Activated CD4-positive, alpha-beta T cell treated with anti-CD3 and anti-CD28 coated beads, Interleukin-2, amount 10 ng/mL, durations not matched to agents 7 days and 5 days (primary cell): ENCODE measurements at places on chromosomes 1 and 21. TPM values are rescaled to one million over a fixed set of nuclear protein-coding genes. Genes with fewer than 3 reads are reported as not detected.

DNA sequence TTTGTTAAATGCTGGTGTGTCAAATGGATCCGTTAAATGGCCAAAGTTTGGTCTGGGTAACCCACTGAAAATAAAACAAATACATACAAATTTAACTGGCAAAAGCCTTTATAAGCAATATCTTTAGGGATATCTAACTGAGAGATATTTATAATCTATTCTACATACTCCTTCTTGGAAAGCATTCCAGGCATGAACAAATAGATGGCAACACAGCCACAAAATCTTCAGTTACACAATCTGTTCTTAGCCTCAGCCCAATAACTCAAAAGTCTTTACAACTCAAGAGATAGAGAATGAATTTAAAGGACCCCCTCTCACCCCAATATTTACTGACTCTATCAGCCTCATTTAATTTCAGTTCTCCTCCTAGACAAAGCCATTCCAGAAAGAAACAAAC is 58.7 kb downstream of the NRDC start:
- H3K4me1 ChIP-seq, result no peaks in the 10 kb centered on the region
- H3K27ac ChIP-seq, result no peak overlapping the region
- H3K4me3 ChIP-seq, result no peak overlapping the region
- H3K27me3 ChIP-seq, result no peaks in the 10 kb centered on the region
- DNase-seq, result no peak
- peaks cover 30% of the 10 kb centered on the region for H3K36me3 ChIP-seq

ESRRG gene
- total RNA-seq, result not detected

DNA sequence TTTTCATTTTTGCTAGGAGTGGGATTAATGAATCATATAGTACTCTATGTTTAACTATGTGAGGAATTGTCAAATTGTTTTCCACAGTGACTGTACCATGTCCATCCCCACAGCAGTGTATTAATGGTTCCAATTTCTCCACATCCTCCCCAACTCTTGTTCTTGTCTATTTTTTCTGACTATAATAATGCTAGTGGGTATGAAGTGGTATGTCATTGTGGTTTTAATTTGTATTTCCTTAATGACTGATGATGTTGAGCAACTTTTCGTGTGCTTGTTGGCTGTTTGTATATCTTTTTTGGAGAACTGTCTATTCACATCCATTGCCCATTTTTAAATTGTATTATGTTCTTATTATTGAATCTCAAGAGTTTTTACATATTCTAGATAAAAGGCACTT is 10.0 kb upstream of the KPRP start:
- no peaks in the 10 kb centered on the region for H3K36me3 ChIP-seq
- no peak for DNase-seq
- H3K4me1 ChIP-seq, result no peaks in the 10 kb centered on the region
- H3K27ac ChIP-seq, result no peak overlapping the region
- H3K27me3 ChIP-seq, result peaks cover 23% of the 10 kb centered on the region

GRCh38 chr1:107750364-107750959 is 214.5 kb downstream of the VAV3 start:
- peak; percentile 40 for DNase-seq
- H3K27ac ChIP-seq, result no peak overlapping the region
- no peaks in the 10 kb centered on the region for H3K36me3 ChIP-seq
- no peaks in the 10 kb centered on the region for H3K4me1 ChIP-seq
- H3K27me3 ChIP-seq, result no peaks in the 10 kb centered on the region

DNA sequence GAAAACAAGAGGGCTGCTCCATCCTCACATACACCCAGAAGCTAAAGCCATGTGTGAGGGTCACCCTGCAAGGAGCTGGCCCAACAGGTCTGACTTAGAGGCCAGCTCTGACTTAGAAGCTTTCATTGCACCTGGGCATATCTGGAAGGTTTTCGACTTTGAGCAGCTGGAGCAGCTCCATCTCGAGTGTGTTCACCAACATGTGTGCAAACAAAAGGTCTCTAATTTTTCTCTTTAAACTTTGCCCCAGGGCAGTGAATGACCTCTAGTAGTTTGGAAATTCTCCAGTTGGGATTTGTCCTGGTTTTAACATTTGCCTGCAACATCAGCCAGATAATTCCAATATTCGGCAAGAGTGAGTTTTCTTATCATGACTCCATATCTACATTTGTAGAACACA is 108.3 kb downstream of the TNR start:
- DNase-seq, result no peak
- no peak overlapping the region for H3K27ac ChIP-seq
- H3K4me3 ChIP-seq, result no peak overlapping the region
- H3K27me3 ChIP-seq, result peaks cover 8% of the 10 kb centered on the region

DNA sequence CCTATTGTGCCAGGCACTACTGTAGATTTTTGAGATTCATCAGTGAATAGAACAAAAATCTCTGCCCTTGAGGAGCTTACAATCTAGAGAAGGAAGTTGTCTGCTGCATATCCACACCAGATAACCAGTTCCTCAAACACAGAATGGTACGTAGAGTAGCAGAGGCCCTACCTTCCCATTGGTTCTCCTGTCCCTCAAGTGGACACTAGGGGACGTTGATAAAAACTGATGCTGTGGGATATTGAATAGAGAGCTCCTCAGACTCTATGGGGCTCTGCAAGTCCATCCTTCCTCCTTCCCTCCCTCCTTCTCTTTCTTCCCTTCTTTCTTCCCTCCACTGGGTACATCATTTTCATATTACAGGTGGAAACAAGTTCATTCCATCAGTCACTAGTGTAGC is 371.3 kb downstream of the PBX1 start:
- no peak overlapping the region for H3K4me3 ChIP-seq
- H3K36me3 ChIP-seq, result no peaks in the 10 kb centered on the region
- DNase-seq, result no peak

LIN28A gene
- not detected for total RNA-seq

DNA sequence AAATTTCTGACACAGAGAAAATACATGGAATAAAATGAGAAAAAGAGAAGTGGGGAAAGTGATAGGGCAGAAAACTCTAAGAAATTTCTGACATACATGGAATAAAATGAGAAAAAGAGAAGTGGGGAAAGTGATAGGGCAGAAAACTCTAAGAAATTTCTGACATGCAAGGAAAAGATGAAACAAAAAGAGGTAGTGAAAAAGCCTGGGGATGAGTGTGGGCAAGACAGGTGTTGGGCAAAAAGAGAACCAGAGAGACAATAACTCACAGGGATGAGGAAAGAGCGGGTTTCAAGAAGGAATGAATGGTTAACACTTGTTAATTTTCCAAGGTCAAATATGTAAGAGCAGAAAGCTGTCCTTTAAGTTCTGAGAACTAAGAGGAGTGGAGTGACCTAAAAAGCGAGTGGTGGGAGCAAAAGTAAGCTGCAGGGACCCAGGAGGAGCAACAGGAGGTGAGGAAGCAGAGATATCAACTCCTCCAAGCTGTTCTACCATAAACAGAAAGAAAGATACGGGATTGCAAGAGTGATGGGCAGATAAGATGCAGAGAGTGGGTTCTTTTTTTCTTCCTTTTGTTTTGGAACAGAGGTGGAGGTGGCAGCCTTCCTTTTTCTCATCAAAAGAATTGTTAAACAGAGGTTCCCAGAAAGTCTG is 29.9 kb upstream of the EXO1 start:
- H3K4me3 ChIP-seq, result no peak overlapping the region
- no peaks in the 10 kb centered on the region for H3K36me3 ChIP-seq
- no peak for DNase-seq
- H3K27ac ChIP-seq, result no peak overlapping the region
- H3K4me1 ChIP-seq, result no peaks in the 10 kb centered on the region

- peaks cover 7% of the 10 kb centered on the region for H3K27me3 ChIP-seq
- no peaks in the 10 kb centered on the region for H3K36me3 ChIP-seq
- H3K4me1 ChIP-seq, result no peaks in the 10 kb centered on the region
- H3K27ac ChIP-seq, result no peak overlapping the region
- no peak for DNase-seq
- no peak overlapping the region for H3K4me3 ChIP-seq
These were observed 16.6 kb upstream of the EYA3 start for GRCh38 chr1:28104866-28105467.

DNA sequence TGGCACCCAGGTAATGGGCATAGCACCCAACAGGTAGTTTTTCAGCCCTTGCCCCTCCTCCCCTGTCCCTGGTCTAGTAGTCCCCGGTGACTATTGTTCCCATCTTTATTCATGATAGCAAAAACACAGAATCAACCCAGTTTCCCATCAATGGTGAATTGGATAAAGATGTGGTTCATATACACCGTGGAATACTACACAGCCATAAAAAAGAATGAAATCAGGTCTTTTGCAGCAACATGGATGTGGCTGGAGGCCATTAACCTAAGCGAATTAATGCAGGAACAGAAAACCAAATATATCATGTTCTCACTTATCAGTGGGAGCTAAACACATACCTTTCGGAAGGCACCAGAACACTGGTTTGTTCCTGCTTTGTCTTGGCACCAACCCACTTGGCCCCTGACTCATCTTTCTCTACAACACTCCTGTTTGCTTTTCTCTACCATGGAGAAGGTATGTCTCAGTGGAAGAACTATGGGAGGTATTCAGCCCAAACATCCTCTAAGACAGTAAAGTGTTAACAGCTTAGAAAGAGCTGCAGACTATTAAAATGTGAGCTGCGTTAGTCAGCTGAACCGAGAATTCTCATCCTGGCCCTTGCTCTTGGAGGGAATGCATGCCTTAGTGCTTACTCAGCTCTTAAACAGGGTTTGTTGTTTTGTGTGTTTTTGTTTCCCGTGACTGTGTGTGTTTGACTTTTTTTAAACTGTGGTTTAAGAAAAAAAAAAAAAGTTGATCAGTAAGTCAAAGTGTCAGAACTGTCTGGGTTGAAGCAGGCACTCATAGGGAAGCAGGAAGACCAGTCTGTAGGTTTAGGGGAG is 203.0 kb downstream of the TOMM20 start:
- no peaks in the 10 kb centered on the region for H3K27me3 ChIP-seq
- DNase-seq, result peak; percentile 20
- peaks cover 62% of the 10 kb centered on the region for H3K4me1 ChIP-seq
- H3K4me3 ChIP-seq, result peak overlapping the region; percentile 23
- H3K36me3 ChIP-seq, result peaks cover 9% of the 10 kb centered on the region

GRCh38 chr1:207396168-207396746 is 57.9 kb upstream of the CR2 start:
- DNase-seq, result no peak
- H3K27ac ChIP-seq, result no peak overlapping the region
- peaks cover 6% of the 10 kb centered on the region for H3K36me3 ChIP-seq
- no peaks in the 10 kb centered on the region for H3K4me1 ChIP-seq
- H3K27me3 ChIP-seq, result no peaks in the 10 kb centered on the region

DNA sequence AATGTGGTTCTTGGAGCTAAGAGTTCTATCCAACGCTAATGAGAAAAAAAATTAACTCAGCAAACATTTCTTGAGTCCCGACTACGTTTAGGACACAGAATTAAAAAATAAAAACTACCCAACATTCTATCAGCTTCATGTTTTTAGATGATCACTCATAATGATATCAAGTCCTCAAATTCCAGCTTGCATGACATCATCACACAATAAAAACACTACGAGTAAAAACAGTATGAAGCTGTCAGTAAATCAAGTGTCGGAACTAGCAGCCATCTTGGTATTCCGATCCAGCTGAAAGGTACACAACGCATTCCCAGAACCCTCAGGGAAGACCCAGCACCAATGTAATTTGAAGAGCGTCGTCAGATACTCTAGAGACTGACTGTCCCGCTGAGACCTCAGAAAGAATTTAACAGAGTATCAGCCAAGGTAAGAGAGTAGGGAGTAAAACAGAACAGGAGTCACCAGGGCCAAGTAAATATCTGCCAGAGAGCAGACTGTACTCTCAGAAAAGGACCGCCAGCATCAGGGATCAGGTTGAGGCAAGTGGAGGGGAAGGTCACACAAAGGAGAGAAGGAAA is 57.0 kb downstream of the NRIP1 start:
- H3K27ac ChIP-seq, result no peak overlapping the region
- no peaks in the 10 kb centered on the region for H3K27me3 ChIP-seq
- H3K36me3 ChIP-seq, result peaks cover 9% of the 10 kb centered on the region

ADGRL4 gene
- total RNA-seq, result not detected

OR2L8 gene
- not detected for total RNA-seq

DNA sequence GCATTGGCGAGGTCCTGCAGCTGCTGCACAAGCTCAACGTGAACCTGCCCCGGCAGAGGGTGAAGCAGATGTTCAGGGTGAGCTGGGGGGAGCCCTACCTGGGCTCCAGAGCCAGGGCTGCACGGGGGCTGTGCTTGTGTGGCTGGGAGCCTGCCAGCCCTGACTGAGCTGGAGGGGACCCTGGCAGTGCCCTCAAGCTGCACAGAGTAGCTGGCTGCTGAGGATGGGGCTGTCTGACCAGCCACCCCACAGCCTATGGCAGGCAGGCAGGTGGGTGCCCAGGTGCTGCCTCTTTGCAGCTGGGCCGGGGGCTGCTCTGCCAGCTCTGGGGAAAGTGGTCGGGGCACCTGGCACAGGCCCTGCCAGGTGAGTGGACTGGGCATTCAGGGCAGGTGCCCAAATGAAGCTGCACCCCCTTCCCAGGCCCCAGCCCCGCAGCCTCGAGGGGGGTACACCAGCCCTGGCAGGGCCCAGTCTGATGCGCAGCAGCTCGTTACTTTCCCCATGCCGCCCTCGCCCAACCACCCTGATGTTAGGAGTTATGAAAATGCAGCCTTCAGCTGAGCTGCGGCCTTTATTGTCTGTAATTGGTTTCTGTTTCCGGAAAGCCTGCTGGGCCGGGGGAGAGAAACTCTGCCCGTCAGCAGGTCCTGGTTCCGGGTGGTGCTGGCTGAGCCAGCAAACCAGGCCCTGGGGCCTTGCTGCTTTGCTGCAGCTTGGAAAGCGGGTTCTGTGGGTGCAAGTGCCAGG is 4.3 kb downstream of the PLCH2 start:
- no peak overlapping the region for H3K27ac ChIP-seq
- no peaks in the 10 kb centered on the region for H3K27me3 ChIP-seq
- no peaks in the 10 kb centered on the region for H3K36me3 ChIP-seq
- no peak for DNase-seq

CTBS gene
- 13.2 TPM for total RNA-seq

CELF3 gene
- not detected for total RNA-seq

RIIAD1 gene
- not detected for total RNA-seq

OR14K1 gene
- not detected for total RNA-seq

DNA sequence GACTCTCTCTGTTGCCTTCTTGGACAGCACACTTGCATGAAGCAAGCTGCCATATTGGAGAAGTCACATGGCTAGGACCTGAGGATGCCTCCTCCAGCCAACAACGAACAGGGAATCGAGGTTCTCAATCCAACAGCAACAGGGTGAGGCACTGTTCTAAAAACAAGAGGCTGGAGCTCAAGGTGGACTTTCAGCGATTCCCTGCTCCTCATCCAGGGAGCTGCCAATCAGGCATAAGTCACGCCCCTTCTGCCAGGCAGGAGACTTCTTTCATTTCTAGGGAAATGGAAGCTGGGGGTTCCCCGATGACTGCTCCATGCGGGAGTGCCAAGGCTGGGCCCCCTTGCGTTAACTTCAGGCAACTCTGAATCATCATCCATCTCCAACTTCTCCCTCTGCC is 22.7 kb upstream of the IFNAR1 start:
- H3K27me3 ChIP-seq, result no peaks in the 10 kb centered on the region
- H3K4me3 ChIP-seq, result no peak overlapping the region
- H3K27ac ChIP-seq, result no peak overlapping the region
- peaks cover 52% of the 10 kb centered on the region for H3K4me1 ChIP-seq
- peaks cover 21% of the 10 kb centered on the region for H3K36me3 ChIP-seq

VHLL gene
- 0.52 TPM for total RNA-seq

GRCh38 chr1:234765672-234766071 is 155.7 kb upstream of the IRF2BP2 start:
- no peak for DNase-seq
- no peaks in the 10 kb centered on the region for H3K27me3 ChIP-seq
- H3K4me3 ChIP-seq, result no peak overlapping the region
- peaks cover 2% of the 10 kb centered on the region for H3K36me3 ChIP-seq
- H3K27ac ChIP-seq, result no peak overlapping the region
- H3K4me1 ChIP-seq, result peaks cover 57% of the 10 kb centered on the region
